ENCODE measurements at places on chromosomes 6 and 20.
A peak's percentile ranks its signal among the peaks of the same experiment; 100 is the strongest.

GRCh38 chr6:164178679-164179332 is 764.3 kb downstream of the QKI start:
- no peak for DNase-seq

DNA sequence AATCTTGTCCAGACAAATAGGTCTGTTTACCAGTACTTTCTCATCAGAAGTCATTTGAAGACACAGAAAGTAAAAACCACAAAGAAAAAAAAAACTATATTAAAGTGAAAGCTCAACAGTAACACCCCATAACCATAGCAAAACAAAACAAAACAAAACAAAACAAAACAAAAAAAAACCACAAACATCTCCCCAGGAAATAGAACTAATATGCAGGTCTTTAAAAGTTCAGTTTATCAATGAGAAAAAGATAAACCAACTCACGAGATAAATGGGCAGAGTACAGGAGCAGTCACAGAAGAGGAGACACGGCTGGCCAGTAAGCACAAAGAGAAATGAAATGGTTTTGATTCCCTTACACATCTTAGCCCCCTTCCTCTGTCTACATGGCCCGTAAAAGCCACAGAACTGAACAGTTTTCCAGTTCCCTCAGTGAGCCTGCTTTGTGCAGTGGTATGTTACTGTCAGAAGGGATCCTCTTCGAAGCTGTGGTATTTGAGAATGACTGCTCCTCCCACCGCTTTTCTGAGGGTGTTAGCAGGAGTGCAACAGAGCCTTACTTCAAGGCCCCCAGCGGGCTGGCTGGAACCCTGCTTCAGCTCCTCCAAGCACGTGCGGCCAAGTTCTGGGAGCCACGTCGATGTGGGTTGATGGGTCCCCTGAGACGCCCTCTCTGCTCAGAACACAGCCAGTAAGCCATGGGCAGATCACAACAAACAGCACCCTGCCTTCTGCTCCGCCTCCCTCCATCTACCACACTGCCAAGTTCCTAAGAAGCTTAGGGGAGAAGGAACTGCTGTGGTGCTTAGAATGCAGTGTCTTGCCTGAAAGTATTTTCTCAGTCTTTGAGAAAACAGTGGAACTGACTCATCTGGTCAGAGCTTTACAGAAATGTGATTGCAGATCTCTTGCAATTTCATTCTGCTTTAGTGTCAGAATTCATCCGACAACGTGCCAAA is 14.0 kb downstream of the UST start:
- DNase-seq = no peak

- DNase-seq = no peak
These were observed 24.6 kb downstream of the RNF24 start for GRCh38 chr20:3990716-3991115.

DNA sequence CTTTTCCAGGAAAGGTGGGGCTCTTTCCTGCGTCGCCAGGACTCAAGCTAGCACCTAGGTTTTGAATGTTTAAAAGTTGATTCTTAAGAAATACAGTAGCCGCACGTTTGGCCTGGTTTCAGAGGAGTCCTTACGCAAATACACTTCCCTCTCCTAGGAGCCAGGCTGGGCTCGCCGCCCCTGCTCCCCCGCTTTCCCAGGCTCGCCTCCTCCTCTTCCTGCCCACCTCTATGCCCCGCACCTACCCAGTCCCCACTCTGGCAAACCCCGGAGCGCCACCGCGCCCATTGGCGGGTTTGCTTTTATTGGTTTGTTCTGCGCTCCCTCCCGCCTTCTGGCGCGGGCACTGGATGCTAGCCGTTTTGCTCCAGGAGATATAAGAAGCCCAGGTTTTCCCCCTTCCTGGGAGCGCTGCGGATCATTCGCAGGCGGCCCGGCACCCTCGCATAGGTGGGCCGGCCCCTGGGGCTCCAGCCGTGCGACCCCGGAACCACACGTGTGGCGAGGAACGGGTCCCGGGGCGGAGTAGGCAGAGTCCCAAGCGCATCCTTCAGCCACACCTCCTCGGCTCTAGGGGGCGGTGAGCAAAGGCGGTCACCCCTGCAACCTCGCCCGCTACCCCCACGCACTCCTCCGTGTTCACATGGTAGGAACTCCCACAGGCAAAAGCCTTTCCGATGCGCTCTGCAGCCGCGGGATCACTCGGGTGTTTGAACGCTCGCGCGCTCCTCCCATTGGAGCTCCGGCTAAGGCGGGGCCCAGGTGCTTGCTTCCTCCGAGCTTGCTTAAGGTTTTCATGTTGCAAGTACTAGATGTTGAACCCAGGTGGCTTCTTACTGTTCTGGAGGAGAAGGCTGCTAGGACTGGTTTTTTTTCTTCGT is 119.0 kb downstream of the RTN4IP1 start:
- peak; percentile 72 for DNase-seq

- no peak for DNase-seq
These were observed 77.8 kb downstream of the ATG5 start for GRCh38 chr6:106247733-106248132.

DNA sequence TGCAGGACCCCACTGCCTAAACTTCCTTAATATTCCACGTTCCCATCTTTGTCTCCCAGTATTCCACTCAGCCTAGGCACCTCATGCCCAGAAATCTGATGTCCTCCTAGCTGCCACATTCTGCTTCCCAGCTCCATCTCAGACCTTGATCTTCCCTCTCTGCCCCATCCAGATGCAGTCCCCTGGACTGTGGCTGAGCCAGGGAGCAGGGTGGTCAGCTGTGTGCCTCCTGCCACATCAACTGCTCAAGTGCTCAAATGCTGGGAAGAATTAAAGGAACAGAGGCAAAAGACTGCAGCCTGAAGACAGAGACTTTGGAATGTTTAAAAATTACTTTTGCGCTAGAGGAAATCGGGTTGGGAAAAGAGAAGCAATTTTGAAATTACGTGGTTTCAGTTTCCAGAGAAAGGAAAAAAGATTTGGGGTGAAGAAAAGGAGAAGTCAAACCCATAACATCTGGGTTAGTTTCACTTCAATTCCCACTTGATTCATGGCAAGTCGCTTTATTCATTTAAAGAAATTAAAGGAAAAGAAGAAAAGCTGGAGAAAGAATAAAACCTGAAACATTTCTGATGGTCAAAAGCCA is 704.8 kb downstream of the PTPRT start:
- no peak for DNase-seq

- no peak for DNase-seq
These were observed 306.1 kb upstream of the RGS17 start for GRCh38 chr6:153437193-153437592.

- no peak for DNase-seq
These were observed 107.8 kb upstream of the MANEA start for GRCh38 chr6:95469511-95469910.

- DNase-seq = no peak
These were observed 80.8 kb downstream of the GMPR start for GRCh38 chr6:16318953-16319720.

- DNase-seq = no peak
These were observed 55.5 kb downstream of the FOXC1 start for GRCh38 chr6:1665214-1665613.

GRCh38 chr6:95686272-95686671 is 108.9 kb downstream of the MANEA start:
- DNase-seq = no peak

DNA sequence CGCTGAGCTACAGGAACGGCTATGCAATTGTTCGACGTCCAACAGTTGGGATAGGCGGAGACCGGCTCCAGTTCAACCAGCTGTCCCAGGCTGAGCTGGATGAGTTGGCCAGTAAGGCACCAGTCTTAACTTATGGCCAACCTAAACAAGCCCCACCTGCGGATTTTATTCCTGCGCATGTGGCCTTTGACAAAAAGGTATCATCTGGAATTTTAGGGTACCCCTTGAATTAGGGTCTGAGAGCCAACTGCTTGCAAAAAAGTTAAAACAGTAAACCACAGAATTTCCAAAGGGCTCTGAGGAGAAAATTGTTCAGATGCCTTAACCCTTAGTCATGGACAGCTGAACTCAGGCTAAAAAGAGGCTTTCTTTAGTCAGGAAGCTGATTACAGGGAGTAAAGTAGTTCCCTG is 3.8 kb downstream of the EFHC1 start:
- DNase-seq = no peak

GRCh38 chr6:25463441-25463840 is 184.3 kb downstream of the CARMIL1 start:
- no peak for DNase-seq

DNA sequence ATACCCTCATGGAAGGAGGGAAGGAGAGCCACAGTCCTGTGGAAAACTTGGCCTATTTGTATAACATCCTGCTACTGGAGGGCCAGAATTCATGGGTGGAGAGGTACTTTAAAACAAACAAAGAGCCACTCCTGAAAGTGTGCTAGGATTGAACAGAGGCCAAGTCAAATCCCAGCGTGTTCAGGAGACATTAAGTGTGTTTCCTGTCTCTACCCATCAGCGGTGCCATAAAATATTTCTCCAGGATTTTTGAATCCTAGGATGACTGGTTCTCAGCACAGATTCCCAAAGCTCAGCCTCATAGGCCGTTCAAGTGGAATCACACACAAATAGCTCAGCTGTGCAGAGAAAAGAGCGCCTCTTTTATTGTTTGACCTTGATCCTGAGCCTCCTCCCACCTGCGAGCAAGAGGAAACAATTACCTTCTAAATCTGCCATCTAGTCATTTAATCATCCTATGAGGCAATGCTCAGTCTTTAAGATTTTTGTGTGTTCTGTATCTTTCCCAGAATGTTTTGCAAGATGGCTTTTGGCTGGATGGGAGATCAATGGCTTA is 31.8 kb upstream of the RALGAPA2 start:
- DNase-seq = peak; percentile 35

- peak; percentile 62 for DNase-seq
These were observed 261.3 kb downstream of the ESR1 start for GRCh38 chr6:152068622-152069261.

- no peak for DNase-seq
These were observed 184.0 kb upstream of the FLRT3 start for GRCh38 chr20:14521436-14521835.

GRCh38 chr6:4303638-4304037 is 168.3 kb upstream of the ECI2 start:
- DNase-seq = no peak

- no peak for DNase-seq
These were observed 68.3 kb downstream of the ANKS1A start for GRCh38 chr6:34957231-34957783.

DNA sequence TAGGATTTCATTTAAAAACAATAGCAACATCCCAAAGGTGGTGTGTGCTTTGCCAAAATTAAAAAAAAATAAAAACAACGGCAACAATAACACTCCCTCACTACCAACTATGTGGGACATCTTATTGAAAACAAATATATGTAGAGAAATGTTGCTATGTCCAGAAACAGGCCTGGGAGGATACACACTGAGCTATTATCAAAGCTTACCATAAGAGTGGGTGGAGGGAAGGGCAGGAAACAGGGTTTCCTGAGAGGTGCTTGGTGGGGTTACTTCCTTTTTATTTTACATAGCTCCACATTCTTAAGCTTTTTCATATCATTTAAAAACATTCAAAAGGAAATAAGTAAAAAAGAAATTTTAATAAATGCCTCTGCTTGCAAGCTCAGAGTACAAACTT is 150.0 kb upstream of the RIPOR2 start:
- no peak for DNase-seq

GRCh38 chr20:36243726-36244125 is 7.4 kb downstream of the AAR2 start:
- no peak for DNase-seq

DNA sequence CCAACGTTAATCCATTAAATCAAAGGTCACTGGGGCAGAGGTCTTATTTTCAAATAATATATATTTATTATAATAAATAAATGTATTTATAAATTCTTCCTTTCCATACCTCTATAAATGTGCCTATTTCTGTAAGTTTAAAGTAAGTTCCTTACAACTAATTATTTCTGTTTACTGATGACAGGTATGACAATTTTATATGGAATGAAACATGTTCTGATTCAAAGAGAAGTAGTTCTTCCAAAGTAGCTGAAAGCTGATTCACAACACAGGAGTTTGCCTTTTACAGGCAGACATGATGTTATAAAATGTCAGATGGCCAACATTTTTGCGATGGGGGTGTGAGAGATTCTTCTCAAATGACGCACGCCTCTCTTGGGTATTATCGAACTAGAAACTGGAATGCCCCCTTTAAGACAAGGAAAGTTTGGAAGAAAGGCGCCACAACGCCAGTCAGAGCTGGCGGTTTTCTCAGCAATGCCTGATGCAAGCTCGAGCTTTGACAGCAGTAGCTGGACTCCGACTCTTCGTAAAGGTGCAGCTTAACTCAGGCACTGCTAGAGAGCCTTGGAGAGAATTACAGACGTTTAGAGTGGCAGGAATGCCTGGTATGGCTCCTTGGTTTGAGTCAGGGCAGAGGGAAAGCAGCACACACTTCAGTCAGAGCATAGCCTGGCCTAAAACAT is 92.1 kb downstream of the FOXC1 start:
- no peak for DNase-seq

- no peak for DNase-seq
These were observed 30.0 kb upstream of the PAQR8 start for GRCh38 chr6:52331793-52332457.

GRCh38 chr20:24588725-24589340 is 119.4 kb downstream of the SYNDIG1 start:
- DNase-seq = no peak

- no peak for DNase-seq
These were observed 607 bp downstream of the LYRM2 start for GRCh38 chr6:89637960-89638319.

- no peak for DNase-seq
These were observed 19.3 kb downstream of the FGD2 start for GRCh38 chr6:37024656-37025337.

- DNase-seq = no peak
These were observed 16.7 kb downstream of the TAB2 start for GRCh38 chr6:149334201-149334600.

GRCh38 chr6:149766156-149766769 is 16.7 kb downstream of the PCMT1 start:
- no peak for DNase-seq

DNA sequence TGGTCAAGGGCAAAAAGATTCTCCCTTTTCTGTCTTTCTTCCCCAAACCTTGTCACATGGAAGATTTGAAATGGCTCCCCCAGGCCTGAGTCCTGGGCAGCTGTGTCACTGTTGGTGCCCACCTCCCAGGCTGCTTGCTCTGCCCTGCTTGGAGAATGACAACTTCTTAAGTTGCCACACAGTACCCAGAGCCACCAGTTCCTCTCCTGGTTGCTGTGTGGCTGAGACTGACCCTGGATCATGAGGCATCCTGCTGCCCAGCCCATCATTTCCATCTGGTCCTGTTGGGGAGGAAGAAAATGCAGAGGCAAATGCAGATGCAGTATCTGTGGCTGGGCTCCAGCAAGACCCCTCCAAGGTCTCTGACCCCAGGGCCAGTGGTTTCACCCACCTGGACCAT is 113.7 kb downstream of the PHACTR3 start:
- DNase-seq = no peak

- no peak for DNase-seq
These were observed 32.7 kb downstream of the PTPRK start for GRCh38 chr6:128487746-128488145.

DNA sequence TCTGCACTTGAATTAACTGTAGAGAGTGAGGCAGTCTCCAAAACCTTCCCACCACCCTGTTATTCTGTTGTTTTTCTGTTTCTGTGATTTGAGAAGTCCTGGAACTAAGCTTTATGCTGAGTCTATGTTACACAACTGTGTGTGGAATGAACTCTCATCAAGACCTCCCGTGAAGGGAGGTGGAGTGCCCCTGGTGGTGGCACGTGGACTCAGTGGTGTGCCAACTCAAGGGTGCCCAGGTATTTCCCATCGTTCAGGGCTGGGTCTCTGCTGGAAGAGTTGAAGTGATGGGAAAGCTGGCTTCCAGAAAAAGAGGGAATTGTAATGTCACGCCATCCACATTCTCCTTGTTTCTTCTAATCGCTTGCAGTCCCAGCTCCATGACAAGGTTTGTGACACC is 374.2 kb downstream of the SMOC2 start:
- no peak for DNase-seq
